Lung (tissue), 17 donors: ENCODE measurements at places on chromosomes 11 and 22.

GRCh38 chr11:104487046-104487806, 323.3 kb upstream of the PDGFD start:
- peak; percentile 12 for DNase-seq

GRCh38 chr11:133711545-133711944, 133.8 kb downstream of the SPATA19 start:
- DNase-seq, result no peak

DNA sequence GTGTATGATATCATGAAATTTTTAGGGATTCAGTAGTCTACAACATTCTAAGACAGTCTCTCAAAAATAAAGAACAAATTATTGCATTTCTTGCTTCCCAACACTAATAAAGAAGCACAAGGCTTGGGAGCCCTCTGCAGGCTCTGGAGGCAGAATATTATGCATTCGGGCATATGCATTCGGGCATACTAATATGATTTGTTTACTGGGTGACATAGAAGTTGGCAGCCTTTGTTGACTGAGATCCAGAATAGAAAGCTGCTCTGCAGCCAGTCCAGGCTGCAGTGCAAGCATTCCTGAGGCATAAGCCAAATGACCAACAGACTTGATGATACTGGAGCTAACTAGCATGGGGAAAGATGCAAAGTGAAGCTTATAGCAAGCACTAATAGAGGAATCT, 945.5 kb downstream of the OPCML start:
- peak; percentile 61 for DNase-seq

DNA sequence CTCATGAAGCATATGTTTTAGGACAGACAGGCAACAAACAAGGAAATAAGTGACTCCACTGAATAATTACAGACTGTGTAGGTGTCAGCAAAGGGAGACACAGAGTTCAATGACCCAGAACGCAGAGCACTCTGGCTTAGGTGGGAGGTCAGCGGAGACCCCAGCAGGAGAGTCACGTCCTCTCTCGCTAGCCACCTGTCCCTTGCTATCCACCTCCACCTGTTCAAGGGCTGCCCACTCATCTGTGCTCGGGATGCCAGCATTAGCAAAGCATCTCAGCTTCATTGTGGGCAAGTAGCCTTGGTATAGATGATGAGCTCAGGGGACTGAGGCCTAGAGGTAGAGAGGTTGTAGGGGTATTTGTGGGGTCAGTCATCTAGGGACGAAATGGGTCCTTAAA, 21.8 kb upstream of the ATXN10 start:
- no peak for DNase-seq

- no peak for DNase-seq
Observed at GRCh38 chr11:118615976-118616371, 8.6 kb downstream of the PHLDB1 start.

DNA sequence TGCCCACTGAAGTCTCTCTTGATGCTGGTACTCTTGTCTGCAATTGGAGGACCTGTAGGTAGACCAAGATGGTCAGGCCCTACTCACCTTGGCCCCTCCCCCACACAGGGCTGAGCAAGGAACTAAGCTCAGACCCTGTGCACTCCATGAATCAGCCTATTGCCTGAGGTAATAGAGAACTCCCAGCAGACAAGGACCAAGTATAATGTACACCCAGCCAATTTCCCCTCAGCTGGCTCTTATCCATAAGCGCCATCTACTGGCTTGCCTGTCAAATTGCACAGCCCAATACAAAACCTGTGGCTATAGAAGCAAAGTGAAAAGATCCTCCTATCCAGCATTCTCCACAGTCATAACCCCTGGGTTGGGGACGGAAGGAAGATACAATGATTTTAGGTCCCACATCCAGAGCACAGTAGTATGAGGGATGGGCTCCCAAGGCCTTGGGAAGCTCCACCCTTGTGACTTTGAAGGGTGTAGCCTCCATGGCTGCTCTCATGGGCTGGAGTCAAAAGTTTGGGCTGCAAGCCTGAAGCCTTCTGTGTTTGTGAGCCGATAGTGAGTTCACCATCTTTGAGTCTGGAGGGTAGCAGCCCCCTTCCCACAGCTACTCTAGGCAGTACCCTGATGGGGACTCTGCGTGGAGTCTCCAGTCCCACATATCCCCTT, 56.0 kb downstream of the GLYATL2 start:
- DNase-seq, result peak; percentile 60

- no peak for DNase-seq
Observed at GRCh38 chr22:31488988-31489617, 539 bp downstream of the EIF4ENIF1 start.

GRCh38 chr11:12330485-12331231, 46.7 kb upstream of the PARVA start:
- DNase-seq, result no peak

GRCh38 chr11:69873166-69874077, 54.2 kb upstream of the FGF3 start:
- DNase-seq, result no peak

DNA sequence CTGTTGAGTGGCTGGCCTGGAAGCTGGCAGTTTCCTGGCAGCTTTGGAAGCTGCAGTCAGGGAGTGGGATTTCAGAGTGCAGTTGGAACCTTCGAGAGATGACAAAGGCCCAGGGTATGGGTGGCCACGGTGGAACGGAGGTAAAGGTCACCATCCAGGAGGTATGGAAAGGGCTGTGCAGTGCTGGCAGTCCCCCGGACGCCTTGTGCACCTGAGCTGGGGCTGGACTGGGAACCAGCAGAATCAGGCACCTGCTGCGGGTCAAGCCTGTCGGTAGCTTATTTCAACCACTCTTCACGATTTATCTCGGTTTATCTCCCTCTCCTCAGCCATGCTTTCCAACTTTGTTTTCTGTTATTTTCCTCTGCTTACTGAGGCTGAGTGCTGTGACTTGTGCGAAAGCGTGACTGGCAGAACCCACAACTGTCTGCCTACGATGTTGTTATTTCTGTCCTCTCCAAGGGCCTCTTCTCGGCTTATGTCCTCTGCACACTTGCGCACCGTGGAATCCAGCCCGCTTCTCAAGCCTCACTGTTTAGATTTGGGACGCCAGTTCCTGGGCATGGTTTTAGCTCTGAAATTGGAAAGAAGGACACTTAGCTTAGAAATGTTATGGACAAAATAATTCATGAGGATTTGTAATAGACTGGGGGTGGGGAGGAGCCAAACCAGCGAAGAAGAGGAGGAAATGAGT, 24.0 kb upstream of the ATXN10 start:
- DNase-seq, result no peak
